ENCODE measurements at places on chromosomes 3 and 15.

DNA sequence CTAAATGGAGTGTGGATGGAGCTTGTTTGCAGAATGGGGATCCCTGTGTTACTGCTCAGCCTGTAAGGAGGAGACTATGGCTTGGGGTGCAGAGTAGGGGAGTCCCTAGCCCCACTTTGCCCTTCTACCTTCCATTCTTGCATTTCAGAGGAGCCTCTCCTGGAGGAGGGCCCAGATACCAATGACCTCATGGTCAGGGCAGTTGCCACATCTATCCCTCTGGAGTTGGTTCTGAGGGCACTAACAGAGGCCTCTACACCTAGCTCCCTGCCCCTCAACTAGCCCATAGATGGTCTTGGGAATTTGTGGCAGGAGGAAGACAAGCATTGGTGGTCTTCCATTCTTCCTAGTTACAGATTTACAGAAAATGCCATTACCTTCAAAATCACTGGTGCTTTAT is 6.1 kb downstream of the SKOR1 start:
- no peak for DNase-seq

DNA sequence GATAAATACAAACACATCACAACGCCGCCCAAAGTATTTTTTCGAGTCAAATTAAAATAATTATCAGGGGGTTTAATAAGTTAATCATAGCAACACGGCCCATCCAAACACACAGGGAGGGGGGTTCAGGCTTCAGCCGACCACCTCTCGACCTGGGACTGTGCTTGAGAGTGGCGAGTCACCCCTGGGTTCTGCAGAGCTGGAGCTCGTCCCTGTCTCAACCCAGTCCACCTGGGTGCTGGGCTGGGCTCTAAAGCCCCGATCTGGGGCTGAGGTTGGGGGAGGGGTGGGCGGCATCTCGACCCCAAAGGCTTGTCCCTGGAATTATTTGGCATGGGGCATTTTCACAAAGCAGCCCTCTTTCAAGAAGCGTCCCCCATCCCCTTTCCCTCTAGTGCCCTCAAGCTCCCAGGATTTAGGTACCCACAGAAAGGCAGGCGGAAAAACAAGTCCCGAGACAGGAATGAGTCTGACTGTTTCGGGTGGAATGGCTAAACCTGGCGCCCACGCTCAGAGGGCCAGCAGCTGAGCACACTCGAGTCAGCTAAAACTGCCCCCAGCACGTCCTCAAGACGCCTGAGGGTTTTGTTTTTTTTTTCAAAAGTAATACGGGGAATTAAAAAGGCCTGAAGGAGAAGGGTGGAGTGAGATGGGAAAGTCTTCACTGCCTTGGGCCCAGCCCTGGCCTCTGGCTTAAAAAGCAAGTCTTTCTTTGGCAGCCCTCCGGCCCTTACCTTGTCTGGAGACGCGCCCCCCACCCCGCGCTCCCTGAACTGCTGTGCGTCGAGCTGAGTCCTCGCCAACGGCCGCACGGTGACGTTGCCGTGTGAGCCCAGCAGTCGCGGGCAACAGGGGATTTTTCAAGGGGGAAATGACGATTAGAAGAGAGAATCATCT is 32.5 kb downstream of the NR2F2 start:
- no peak for DNase-seq

DNA sequence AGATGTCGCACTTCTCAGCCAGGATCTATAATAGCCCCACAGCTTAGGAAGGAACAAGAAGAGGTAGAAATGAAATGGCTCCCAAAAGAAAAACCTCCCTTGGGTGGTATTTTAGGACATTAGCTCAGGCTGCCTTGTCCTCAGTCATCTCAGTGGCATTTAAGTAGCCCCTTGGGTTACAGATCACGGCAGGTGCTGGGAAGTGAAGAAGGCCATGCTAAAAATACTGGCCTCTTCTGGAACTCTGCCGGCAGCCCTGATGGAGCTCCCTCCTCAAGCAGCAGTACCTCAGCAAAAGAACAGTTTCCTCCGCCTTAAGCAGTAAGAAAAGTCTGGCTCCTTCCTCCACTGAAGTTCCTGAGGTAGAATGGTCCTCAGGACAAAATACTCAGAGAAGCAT is 7.3 kb upstream of the TPM1 start:
- DNase-seq, result no peak

- DNase-seq, result peak; percentile 3
Measured at GRCh38 chr3:101809178-101810021, 30.4 kb downstream of the NXPE3 start.

DNA sequence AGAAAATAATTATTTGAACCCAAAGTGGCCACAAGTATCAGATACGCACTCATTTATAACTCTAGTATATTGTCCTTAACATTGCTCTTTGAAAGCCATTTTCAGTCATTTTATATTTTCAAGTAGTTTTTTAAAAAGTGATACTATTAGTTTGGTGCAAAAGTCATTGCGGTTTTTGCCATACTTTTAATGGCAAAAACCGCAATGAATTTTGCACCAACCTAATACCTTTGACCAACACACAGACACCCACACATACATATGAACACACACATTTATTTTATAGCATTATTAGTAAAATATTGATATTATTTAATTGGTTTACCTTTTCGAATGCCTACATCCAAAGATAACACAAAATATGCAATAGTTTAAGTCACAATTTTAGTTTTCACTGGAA is 154.3 kb downstream of the EPHA3 start:
- DNase-seq, result no peak

- DNase-seq, result no peak
Measured at GRCh38 chr15:90259524-90259923, 5.9 kb upstream of the NGRN start.

DNA sequence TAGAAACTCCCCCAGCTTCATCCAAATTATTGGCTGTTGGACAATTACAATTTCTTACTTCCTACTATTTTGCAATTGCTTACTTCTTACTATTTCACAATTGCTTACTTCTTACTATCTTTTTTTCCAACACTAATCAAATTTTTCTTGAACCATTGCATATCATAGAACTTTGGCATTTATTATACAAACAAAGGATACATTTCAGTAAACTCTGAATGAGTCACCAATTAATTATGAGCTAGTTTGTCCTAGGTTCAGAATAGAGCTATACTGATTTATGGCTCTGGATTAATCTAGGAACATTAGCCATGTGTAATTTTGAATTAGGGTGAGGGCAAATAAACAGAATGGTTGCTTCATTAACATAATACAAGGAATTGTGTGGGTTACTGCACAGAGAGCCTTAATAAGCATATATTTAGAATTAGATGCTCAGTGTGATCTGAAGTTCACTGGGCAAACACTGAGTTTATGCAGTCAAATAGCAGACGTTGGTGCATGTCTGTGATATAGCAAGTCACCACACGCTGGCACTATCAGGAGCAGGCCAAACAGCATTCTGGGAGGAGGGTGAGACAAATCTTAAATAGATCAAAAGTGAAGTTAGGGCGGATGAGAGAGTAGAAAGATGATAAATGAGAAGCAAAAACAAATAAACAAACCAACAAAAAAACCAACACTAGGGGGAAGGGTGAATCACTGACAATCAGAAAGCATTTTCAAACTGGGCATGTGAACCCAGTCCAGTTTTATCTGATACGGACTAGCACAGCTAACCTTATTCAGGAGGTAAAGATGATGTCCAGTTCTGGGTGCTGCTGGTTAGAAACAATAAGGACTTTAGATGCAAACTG is 21.5 kb downstream of the GABRR3 start:
- DNase-seq, result no peak

GRCh38 chr15:59614153-59614552 is 2.6 kb downstream of the GCNT3 start:
- DNase-seq, result no peak

- DNase-seq, result no peak
Measured at GRCh38 chr15:25852661-25853524, 10.2 kb downstream of the ATP10A start.

DNA sequence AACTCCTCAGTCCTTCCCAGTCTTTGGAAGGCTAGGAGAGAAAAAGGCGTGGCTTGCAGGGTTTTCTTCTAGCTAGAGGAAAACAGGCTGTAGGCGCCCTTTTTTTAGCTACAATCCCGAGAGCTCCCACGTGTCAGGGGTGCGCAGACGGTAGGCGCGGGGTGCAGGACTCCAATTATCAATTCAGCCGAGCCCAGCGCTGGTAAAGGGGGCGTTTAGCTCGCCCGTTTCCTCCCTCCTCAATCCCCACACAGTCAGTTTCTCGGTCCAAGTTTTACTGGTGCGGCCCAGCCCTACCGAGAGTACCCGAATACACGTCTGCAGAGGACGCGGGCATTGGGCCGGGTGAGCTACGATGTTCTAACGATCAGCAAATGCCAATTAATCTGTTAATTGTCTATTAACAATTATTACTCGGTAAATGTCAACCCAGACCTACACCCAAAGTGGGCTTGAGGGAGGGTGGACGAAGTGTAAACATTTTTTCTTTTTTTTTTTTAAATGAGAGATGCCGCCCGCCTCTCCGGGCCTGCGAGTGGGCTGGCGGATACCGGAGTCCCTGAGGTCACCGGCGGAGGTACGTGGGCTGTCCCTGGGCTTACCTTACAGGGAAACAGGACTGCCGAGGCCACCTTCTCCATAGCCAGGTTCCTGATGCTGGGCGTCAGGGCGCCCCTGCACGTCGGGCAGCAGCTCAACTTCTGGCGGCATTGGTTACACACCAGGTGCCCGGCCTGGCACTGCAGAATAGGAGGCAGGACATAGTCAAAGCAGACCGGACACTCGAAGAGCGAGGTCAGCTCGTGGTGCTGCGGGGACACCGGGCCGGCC is 923 bp downstream of the SIAH2 start:
- DNase-seq, result peak; percentile 26

- DNase-seq, result no peak
Measured at GRCh38 chr3:101495552-101495951, 17.5 kb downstream of the SENP7 start.

- no peak for DNase-seq
Measured at GRCh38 chr15:27463525-27464088, 492.6 kb downstream of the GABRG3 start.

DNA sequence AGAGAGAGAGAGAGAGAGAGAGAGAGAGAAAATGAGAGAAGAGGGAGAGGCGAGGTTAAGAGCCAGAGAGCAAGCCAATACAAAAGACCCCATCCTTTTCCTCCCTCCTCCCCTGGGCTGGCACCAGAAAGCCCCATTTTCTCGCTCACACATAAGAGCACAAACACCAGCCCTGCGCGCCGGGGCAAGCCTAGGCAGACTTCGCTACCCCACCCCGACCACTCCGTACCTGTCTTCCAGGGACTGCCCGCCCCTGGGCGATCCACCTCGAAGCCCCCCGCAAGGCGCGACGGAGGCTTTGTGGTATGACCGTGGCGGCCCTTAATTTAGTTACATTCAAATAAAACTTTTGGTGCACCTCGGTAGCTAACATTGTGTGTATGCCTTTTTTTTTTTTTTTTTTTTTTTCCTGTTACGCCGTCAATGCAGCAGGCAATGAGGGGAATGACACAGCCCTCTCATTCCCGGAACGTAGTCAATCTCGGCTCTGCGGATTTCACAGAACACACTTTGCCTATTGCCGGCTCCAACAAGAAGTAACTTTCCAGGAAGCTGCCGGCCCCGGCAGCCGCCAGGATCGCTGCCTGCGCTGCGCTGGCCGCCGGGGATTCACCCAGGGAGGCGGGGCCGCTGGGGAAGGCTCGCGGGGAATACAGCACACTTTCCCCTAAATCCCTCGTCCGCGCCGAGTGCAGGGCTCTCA is 7.7 kb downstream of the BCL6 start:
- DNase-seq, result peak; percentile 56

GRCh38 chr15:60381148-60381788 is 16.5 kb downstream of the ANXA2 start:
- DNase-seq, result no peak

DNA sequence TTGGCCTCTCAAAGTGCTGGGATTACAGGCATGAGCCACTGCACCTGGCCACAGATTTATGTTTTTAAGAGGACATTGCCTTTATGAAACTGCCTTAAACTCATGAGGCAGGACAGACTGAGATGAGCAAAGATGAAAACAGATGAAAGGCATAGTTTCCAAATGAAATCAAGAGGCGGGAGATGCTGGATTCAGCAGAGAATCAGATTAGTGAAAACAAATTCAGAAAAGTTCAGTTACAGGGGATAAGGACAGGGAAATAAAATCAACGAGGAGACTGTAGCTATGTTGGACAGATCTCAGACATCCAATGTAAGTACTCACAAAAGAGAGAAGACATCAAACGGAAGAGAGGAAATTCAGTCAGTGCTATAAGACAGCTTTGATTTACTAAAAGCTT is 68.1 kb downstream of the ADAMTSL3 start:
- no peak for DNase-seq

DNA sequence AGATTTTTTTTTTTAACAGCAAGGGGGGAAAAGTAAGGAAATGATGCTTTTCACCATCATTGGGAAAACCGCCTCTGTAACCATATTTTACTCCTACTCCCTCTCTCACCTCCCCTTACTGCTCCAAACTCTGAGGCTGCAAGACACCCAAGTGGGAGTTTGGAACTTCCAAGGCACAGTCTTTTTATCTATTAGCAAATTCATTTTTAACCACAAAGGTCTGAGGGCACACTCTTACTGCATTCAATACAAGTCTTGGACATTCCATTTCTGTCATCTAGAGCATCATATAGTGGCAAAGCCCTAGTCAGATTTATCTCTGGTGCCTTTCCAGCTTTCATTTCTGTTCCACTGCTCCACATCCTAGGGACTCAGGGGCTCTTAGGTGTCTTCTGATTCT is 13.2 kb downstream of the FAM162A start:
- DNase-seq, result no peak

Measured in CD8-positive, alpha-beta memory T cell (primary cell).